Hematopoietic multipotent progenitor cell treated with erythropoietin and hydrocortisone succinate and interleukin-3 and kit ligand, for 4 days (in vitro differentiated cells): ENCODE measurements at places on chromosomes 11 and 22.

- DNase-seq: no peak
Observed at GRCh38 chr11:78752494-78752893, 177.8 kb upstream of the NARS2 start.

- no peak for DNase-seq
Observed at GRCh38 chr22:46813816-46814597, 51.6 kb downstream of the TBC1D22A start.

DNA sequence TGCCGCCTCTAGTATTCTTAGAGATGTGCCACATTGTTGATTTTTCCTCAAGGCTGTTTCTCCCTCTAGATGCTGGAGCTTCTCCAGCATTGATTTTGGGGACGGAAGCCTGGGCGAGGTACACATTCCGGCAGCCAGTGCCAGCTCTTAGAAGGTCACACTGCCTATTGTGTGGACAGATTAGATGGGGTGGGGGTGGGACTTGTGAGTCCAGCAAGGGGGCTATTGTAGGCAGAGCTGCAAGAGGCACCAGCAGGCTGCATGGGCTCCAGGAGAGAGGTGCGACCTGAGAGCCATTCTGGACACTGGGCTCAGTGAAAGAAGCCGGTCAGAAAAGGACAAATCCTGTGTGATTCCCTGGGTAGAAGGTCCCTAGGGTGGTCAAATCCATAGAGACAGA is 12.4 kb downstream of the C11orf21 start:
- DNase-seq: no peak

DNA sequence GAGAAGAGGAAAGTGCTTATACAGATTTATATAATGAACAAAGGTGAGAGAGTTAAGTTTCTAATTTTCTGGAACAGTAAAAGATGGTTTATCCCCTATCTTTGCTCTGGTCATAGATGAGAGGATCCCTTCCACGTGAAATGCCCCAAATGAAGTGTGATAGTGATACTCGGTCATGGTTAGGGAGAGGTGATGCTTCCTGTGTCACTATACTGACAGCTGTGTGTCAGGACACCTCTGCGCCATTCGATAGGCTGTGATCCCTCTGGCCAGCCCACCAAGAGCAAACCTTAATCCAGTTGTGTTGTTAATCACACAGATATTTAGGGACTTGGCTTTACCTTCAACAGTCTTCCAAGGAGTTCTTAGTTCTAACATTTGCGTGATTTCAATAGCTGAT is 57.7 kb downstream of the NCAM1 start:
- DNase-seq: no peak

GRCh38 chr11:44607987-44608386 is 42.5 kb downstream of the CD82 start:
- DNase-seq: no peak

DNA sequence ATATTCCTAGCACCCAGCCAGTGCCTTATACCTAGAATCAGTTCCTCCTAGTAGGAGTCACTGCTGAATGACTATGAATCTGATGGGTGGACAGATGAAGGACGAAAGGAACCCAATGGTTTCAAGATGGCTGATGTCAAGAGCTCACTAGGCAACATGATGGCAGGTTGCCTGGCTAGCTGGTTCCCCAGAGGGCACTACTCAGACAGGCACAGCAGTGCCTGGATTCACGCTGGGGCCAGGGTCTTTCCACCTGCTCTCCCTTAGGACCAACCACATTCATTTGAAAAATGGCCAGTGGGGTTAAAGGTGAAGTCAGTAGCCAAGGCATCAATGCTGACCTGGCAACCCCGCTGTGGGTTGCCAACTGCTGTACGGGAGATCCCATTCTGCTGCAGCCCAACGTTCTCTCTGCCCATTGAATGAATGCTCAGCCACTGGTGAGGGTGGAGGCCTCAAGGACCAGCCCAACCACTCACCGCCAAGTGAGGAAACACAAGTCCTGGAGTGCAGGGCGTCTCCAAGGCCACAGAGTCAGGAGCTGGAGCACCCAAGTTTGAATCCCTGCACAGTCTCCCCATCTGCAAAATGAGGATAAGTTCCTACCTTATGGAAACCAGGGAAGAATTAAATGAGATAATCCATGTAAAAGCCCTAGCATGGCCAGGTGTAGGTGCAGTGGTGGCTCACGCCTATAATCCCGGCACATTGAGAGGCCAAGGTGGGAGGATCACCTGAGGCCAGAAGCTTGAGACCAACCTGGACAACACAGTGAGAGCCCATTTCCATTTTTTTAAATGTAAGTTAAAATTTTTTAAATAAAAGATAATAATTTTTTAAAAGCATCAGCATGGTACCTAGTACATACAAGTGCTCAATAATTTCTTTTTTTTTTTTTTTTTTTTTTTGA is 12.4 kb downstream of the MYH9 start:
- peak; percentile 34 for DNase-seq

DNA sequence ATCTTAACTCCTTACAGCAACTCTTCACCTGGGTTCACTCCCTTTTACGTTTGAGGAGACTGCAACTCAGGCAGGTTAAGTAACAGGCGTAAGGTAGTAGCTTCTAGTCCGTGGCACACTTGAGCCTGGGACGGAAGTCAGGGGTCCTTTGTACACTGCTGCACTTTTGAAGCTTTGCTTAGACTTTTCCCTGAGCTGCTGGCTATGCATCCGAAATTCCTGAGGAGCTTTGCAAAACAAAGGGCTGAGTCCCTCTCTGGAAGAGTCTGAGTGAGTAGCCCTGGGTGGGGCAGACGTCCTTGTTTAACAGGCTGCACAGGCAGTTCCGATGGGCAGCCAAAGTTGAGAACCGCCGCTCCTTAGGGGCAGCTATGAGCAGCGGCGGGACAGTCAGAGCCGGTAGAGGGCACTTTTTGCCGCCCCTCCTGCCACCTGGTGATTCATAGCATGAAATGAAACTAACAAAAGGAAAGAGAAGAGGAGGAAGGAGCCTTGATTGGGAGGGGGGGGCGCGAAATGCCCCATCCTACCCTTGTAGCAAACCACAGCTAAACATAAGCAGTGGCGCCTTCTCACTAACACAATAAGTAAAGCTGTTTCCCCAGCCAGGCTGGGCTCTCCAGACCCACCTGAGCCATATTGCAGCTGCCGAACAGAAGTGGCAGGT is 1.4 kb downstream of the TMEM109 start:
- peak; percentile 83 for DNase-seq

DNA sequence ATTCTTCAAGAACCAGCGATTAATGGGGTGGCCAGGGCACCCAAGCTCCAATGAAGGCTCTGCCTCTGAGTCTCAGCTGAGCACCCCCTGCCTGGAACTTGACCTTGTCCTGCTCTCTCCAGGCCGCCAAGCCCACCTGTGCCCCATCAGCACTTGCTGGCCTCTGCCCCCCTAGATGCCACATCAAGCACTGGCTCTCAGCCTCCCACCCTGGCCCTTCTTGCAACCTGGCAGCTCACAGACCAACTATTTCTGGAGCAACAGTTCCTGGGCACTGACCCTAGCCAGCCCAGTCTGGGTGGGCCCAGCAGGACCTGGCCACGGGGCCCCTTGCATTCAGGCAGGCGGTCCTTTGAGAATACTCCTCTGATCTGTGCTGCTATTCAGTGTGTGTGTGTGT is 98.8 kb upstream of the PITPNB start:
- no peak for DNase-seq

- DNase-seq: no peak
Observed at GRCh38 chr11:7630002-7630401, 43.3 kb downstream of the CYB5R2 start.

DNA sequence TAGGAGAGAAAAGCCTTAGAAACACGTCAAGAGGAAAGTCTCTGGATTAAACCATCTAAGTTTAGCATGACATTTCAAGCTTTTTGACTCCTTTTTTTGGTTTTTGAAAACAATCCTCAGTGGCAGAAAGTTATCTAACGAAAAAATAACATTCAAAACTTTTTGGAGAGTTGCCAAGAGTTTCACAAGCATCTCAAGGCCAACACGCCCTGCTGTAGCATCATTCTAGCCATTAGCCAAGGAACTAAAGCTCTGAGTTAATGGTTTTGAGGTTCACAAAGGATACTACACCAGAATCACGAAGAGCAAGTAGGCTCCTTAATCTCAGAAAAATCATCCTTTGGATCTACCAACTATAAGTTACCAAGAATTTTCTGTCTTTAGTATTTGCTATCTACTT is 94.8 kb downstream of the PICALM start:
- DNase-seq: peak; percentile 53

DNA sequence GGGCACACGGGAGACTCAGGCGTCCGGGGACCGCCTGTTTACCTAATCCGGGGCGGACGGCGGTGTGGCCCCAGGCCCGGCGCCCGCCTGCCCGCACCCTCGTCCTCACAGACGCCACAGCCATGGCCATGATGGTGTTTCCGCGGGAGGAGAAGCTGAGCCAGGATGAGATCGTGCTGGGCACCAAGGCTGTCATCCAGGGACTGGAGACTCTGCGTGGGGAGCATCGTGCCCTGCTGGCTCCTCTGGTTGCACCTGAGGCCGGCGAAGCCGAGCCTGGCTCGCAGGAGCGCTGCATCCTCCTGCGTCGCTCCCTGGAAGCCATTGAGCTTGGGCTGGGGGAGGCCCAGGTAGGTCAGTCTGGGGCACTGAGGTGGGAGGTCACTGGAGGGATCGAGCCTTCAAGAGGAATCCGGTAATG is 10.0 kb upstream of the RAB1B start:
- no peak for DNase-seq

DNA sequence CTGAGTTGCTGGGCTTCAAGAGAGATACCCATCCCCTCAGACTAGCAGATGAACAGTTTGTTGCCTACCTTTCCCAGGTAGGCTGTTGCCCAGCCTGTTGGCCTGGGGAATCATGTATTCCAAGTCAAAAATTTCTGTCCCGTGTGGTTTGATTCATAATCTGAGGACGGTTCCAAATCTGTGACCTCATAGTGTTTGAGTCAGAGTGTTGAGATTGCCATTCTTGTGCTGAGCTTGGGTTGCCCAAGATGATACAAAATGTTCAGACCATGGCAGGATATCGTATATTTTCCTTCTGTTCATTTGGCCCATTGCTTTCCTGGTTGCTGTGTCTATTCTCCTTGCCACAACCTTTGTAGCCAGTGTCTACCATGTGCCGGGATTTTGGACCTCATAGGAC is 64.3 kb downstream of the CYB5R2 start:
- DNase-seq: no peak

DNA sequence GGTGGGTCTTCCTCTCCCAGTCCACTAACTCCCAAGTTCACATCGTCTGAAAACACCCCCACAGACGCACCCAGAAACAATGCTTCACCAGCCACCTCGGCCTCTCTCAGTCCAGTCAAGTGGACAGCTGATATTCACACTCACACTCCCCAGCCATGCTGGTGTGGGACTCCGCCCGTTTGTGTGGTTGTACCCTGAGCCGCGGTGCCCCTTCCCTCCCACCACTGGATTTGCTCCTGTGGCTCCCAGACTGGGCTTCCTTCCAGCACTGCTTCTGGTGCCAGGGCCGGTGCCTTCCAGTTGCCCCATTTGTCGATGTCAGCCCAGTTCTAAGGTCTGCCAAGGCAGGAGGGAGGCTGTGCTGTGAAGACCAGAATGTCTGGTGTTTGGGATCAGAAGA is 37.9 kb upstream of the PLET1 start:
- DNase-seq: peak; percentile 71

GRCh38 chr22:27876684-27877083 is 42.4 kb downstream of the PITPNB start:
- no peak for DNase-seq

DNA sequence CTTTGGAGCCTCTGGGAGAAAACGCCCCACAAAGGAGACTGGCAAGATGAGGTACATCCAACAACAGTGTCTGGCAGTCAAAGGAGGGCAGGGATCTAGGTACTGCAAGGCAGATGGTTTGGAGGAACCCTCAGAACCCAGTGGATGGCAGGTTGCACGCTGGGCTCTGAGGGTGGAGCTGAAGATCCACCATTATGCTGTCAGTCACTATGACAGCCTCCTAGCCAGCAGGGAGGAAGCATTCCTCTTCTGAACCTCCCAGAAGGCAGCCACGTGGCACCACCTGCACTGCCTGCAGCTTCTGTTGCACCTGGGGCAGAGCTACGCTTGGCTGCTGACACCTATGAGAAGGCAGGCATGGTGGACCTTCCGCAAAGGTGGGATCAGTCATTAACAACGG is 40.2 kb downstream of the HTR3A start:
- no peak for DNase-seq

DNA sequence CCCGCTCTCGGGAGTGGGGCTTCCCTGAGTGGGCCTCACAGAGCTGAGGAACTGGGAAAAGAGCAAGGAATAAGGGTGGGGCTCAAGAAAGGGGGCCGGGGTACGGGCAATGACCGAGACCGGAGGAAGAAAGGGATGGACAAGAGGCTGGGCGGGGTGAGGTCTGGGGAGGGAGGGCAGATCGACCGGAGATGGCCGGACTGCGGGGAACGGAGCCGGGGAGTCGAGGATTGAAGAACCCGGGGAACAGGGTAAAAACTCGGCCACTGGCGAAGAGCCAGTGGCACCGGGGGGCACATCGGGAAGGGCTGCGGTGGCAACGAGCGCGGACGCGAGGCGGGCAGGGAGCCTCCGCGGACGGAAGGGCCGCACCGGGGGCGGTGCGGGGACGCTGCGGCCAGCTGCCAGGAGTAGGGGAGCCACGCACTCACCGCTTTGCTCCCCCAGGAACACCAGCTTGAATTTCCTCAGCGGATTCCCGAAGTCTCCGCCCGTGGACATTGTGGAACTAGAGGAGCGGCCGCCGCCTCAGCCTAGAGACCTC is 667 bp downstream of the RAB6A start:
- DNase-seq: peak; percentile 22

- no peak for DNase-seq
Observed at GRCh38 chr11:70437111-70437784, 38.9 kb downstream of the CTTN start.

- no peak for DNase-seq
Observed at GRCh38 chr22:49366437-49366836, 461.2 kb downstream of the BRD1 start.

DNA sequence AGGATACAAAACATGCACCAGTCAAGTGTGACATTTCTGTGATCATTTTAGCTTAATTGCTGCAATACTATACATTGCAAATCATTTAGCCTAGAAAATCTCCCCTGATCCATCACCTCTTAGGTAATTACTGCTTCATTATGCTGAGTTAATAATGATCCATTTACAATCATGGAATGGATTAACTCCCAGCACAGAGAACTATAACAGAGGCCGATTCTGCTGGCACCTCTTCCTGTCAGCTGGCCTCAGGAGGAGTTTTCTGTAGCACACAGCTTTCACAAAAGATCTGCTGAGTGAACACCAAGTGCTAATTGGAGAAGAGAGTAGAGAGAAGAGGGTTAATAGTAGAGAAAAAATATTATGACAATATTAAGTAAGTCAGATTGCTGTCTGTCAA is 591.8 kb upstream of the KIRREL3 start:
- DNase-seq: no peak

- no peak for DNase-seq
Observed at GRCh38 chr22:24138649-24139420, 42.5 kb upstream of the SUSD2 start.

DNA sequence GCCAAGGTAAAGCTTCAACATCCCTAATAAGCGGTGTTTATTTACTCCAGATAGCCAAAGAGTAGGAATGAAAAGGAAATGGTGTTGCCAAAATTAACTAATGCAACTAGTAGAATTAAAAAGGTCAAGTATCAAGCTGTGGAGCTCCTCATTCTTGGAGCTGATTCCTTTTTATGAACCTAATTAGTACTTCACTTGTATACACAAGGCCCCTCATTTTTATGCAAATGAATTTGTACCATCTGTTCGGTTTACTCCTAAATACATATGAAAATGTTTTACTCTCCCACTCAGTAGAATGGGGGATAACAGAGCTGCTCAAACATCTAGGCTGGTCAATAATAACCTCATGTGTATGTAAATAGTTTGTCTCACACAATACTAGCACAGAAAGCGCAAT is 426.4 kb upstream of the LUZP2 start:
- DNase-seq: no peak

- DNase-seq: no peak
Observed at GRCh38 chr11:103029401-103029800, 62.6 kb downstream of the DCUN1D5 start.
